Lung (tissue), 17 donors: ENCODE measurements at places on chromosomes 5 and 9. TPM values are rescaled to one million over a fixed set of nuclear protein-coding genes. Genes with fewer than 3 reads are reported as not detected.

GRCh38 chr5:124901081-124901480 is 154.6 kb upstream of the ZNF608 start:
- H3K36me3 ChIP-seq = no peaks in the 10 kb centered on the region
- no peaks in the 10 kb centered on the region for H3K27me3 ChIP-seq
- DNase-seq = no peak
- no peak overlapping the region for H3K4me3 ChIP-seq
- H3K27ac ChIP-seq = no peak overlapping the region

DNA sequence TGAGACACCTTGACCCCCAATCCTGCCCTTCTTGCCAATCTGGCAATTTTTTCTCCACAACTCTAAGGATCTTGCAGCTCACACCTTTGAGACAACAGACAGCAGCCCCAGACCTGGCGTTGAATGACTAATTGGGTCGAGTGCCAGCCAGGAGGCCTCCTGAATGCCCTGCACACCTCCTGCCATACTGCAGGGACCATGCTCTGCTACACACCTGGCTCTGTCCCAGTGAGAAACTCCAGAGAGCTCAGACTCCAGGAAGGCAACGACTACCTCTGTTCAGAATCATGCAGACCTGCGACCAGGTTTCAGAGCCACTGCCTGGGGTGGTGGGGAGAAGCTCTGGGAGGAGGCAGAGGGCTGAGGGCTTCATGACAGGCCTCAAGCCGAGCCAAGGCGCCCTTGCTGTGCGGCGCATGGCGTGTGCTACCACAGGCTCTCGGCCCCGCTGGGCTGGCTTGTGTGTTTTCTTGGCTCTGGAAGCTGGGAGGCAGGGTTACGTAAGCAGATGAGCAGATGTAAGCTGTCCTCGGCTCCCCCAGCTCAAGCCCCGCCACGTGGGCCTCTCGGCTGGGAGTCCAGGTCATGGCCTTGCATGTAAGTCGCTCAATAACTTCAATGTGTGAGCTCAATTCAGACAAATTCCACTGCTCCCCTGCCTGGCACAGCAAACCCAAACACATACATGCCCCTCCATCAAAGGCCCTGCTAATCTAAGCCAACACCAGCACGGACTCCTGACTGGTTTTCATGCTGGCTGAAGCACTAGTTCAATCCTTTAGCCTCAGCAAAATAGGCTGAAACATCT is 27.5 kb downstream of the B4GALT1 start:
- H3K27me3 ChIP-seq = no peaks in the 10 kb centered on the region
- peaks cover 4% of the 10 kb centered on the region for H3K36me3 ChIP-seq
- peaks cover 47% of the 10 kb centered on the region for H3K4me1 ChIP-seq

DNA sequence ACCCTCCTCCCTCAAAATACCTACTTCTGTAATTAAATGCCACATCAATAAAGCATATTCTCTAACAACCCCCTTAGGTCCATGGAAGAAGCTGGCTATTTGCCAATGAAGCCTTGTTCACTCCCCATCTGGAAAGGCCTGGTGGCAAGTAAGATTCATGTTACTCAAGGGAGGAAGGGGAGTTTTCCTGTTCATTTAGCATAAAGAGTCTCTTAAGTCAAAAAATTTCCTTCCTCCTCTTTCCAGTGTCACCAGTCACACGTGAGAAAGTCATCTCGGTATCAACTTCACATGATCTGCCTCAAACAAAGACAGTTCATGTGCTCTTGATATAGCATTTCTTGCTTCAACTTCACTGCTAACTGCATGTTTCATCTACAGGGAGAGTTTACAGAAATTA is 32.7 kb upstream of the RIC1 start:
- H3K4me1 ChIP-seq = no peaks in the 10 kb centered on the region
- no peaks in the 10 kb centered on the region for H3K27me3 ChIP-seq
- H3K36me3 ChIP-seq = no peaks in the 10 kb centered on the region
- DNase-seq = no peak
- H3K4me3 ChIP-seq = no peak overlapping the region

- H3K4me1 ChIP-seq = peaks cover 16% of the 10 kb centered on the region
- DNase-seq = no peak
Observed at GRCh38 chr9:125233678-125234077, 7.5 kb downstream of the HSPA5 start.

- no peak overlapping the region for H3K27ac ChIP-seq
- no peaks in the 10 kb centered on the region for H3K4me1 ChIP-seq
- no peaks in the 10 kb centered on the region for H3K27me3 ChIP-seq
- H3K36me3 ChIP-seq = no peaks in the 10 kb centered on the region
- no peak for DNase-seq
- no peak overlapping the region for H3K4me3 ChIP-seq
Observed at GRCh38 chr5:78562714-78563330, 85.8 kb downstream of the LHFPL2 start.

- H3K36me3 ChIP-seq = no peaks in the 10 kb centered on the region
- no peak overlapping the region for H3K27ac ChIP-seq
- DNase-seq = no peak
- H3K4me3 ChIP-seq = no peak overlapping the region
Observed at GRCh38 chr9:103999375-104000062, 94.6 kb upstream of the SMC2 start.

GRCh38 chr9:128389395-128390149 is 18.4 kb downstream of the URM1 start:
- H3K4me1 ChIP-seq = peaks cover 8% of the 10 kb centered on the region
- no peaks in the 10 kb centered on the region for H3K27me3 ChIP-seq
- peaks cover 20% of the 10 kb centered on the region for H3K36me3 ChIP-seq
- DNase-seq = peak; percentile 50

DNA sequence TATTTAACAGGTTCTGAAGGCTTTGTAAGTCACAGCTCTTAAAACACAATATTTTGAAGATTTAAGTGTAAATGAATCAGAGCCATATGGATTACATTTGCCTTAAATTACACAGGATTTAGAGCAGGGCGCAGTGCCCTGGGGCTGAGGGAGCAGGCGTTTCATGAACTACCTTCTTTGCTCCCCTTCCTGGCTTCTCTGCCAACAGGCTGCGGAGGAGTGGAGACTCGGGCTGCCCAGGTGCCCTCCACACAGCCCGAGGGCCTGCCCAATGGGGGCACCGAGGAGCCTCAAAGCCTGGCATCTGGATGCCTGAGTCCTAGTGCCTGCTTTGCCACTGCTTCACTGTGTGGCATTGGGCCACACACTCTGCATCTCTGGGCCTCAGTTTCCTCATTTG is 90.6 kb upstream of the HAND1 start:
- no peaks in the 10 kb centered on the region for H3K4me1 ChIP-seq
- DNase-seq = no peak
- no peak overlapping the region for H3K27ac ChIP-seq
- no peaks in the 10 kb centered on the region for H3K36me3 ChIP-seq
- no peak overlapping the region for H3K4me3 ChIP-seq
- no peaks in the 10 kb centered on the region for H3K27me3 ChIP-seq

- no peaks in the 10 kb centered on the region for H3K27me3 ChIP-seq
- peaks cover 6% of the 10 kb centered on the region for H3K4me1 ChIP-seq
- H3K4me3 ChIP-seq = no peak overlapping the region
- no peaks in the 10 kb centered on the region for H3K36me3 ChIP-seq
- H3K27ac ChIP-seq = no peak overlapping the region
Observed at GRCh38 chr5:124056326-124056990, 544.5 kb downstream of the CSNK1G3 start.

GRCh38 chr9:72362118-72362531 is 2.9 kb downstream of the ZFAND5 start:
- DNase-seq = peak; percentile 57
- H3K36me3 ChIP-seq = peaks cover 34% of the 10 kb centered on the region
- peak overlapping the region; percentile 36 for H3K4me3 ChIP-seq
- no peaks in the 10 kb centered on the region for H3K27me3 ChIP-seq
- peaks cover 2% of the 10 kb centered on the region for H3K4me1 ChIP-seq

GRCh38 chr5:144307736-144308135 is 137.1 kb downstream of the KCTD16 start:
- H3K4me3 ChIP-seq = no peak overlapping the region
- peaks cover 5% of the 10 kb centered on the region for H3K4me1 ChIP-seq
- H3K27me3 ChIP-seq = no peaks in the 10 kb centered on the region
- H3K36me3 ChIP-seq = no peaks in the 10 kb centered on the region
- H3K27ac ChIP-seq = no peak overlapping the region

- H3K36me3 ChIP-seq = peaks cover 5% of the 10 kb centered on the region
- peaks cover 13% of the 10 kb centered on the region for H3K4me1 ChIP-seq
- no peak overlapping the region for H3K4me3 ChIP-seq
- DNase-seq = no peak
Observed at GRCh38 chr9:94922691-94923107, 196.2 kb downstream of the AOPEP start.

DNA sequence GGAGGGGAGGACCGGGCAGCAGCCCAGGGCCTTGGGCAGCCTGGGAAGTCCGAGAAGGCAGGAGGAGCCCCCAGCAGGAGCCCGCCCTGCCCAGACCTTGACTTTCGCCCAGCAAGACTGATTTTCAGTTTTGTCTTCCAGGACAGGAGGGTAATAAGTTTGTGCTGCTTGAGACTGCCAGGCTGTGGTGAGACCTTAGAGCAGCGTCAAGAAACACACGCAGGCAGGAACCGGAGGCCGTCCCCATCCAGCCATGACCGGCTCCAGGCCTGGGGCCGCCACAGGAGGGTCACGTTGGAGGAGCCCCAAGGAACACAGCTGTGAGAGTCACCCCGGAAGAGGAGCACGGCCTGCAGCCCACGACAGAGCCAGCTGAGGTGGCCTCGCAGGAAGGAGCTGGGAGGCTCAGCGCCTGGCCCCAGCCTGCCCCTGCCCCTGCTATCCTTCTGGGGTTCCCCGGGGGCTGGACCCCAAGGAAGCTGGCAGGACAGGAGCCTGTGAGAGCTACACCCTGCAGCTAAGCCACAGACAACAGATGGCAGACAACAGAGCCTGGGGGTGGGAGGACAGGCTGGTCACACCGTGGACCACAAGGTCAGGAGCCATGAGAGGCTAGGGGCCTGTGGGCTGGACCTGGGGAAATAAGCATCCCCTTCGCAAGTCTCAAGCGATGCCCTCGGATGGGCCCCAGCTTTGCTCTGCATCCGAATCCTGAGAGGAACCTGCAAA is 126.0 kb upstream of the FAM120A start:
- H3K4me3 ChIP-seq = no peak overlapping the region
- H3K27me3 ChIP-seq = no peaks in the 10 kb centered on the region
- H3K4me1 ChIP-seq = peaks cover 3% of the 10 kb centered on the region

- H3K36me3 ChIP-seq = no peaks in the 10 kb centered on the region
- H3K27me3 ChIP-seq = no peaks in the 10 kb centered on the region
- DNase-seq = peak; percentile 95
- H3K4me3 ChIP-seq = no peak overlapping the region
- H3K27ac ChIP-seq = no peak overlapping the region
Observed at GRCh38 chr9:124280176-124280691, 22.5 kb downstream of the NEK6 start.

The PSAT1 gene
- total RNA-seq = 48.4 TPM

The LCN1 gene
- total RNA-seq = not detected

The C8G gene
- total RNA-seq = not detected

The ADGRV1 gene
- 66.2 TPM for total RNA-seq

The MORN5 gene
- total RNA-seq = 22.9 TPM

The SIGMAR1 gene
- total RNA-seq = 26.0 TPM
